Central memory CD8-positive, alpha-beta T cell (primary cell): ENCODE measurements at places on chromosomes 2 and 18.

DNA sequence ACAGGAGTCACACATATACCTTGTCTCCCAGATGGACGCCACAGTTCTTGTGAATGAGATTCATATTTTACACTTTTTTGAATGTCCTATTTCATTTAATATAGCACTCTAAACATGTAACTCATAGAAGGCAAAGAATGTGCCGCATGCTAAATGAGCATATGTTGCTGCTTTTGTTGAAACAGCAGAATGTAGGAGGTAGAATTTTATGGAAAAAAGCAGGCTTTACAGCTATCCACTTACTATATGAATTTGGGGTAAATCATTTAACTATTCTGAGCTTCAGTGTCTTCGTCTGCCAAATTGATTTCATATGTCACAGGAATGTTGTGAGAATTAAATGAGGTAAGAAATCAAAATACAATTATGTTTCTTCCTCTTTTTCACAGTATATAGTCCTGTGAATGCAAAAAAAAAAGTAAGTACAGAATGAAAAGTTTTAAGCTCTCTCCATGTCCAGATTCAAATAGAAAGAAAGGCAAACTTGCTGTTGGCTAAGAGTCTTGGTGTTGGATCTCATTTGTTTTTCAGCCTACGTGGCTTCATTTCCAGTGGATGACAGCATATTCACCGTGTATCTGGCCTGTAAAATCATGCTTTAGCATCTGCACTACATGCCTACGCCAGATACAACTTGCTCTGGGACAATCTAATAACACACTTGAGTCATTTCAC lies 154.7 kb upstream of the CNTNAP5 start:
- no peak for DNase-seq

- no peak for DNase-seq
These were observed 475 bp downstream of the SLC4A1AP start for GRCh38 chr2:27664154-27664574.

DNA sequence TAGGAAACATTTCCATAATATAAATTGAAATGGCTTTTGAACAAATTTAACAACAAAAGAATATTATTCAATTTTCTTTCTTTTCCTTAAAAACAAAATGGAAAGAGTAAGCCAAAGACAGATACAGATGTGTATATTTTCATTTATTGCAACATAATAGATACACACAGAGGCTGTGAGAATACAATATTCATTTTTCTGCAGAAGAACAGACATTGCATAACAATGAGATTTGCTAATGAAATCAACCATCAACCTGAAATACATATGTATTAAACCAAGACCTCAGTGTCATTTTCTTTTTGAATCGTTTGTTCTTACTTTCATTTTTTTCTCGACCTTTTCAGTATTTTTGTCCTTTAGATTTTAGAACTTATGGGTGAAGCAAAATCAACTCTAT lies 95.1 kb downstream of the BAZ2B start:
- DNase-seq, result no peak

DNA sequence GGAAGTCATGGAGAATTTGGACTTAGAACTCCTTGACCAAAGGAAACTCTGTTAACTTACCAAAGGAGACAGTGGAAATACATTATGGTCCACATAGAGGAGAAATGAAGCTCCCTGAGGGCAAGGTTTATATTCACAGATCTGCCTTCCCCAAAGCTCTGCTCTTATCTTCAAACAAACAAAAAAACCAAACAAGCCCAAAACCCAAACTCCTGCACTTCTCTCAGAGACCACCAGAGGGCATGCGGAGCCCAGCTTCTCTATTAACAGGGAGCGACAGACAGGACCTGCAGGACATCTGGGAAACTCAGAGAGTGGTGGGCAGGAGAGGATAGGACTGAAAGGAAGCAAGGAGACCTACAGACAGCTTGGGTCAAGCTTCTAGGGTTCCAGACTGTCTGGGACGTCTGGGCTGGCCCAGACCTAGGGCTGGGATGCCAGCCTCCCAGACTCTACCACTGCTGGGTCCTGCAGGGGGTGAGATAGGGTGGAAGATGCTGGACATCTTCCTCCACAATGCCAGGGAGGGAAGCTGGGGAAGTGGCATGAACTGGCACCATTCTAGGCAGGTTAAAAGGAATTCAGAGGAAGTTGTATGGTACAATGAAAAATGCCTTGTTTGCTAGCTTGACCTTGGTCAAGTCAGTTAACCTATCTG lies 4.0 kb upstream of the WNT10A start:
- DNase-seq, result peak; percentile 72

- no peak for DNase-seq
These were observed 239.9 kb upstream of the ID2 start for GRCh38 chr2:8441986-8442385.

- no peak for DNase-seq
These were observed 35.8 kb upstream of the GPC1 start for GRCh38 chr2:240399419-240400324.
